ENCODE measurements at places on chromosomes 7 and 10.
A peak's percentile ranks its signal among the peaks of the same experiment; 100 is the strongest.

DNA sequence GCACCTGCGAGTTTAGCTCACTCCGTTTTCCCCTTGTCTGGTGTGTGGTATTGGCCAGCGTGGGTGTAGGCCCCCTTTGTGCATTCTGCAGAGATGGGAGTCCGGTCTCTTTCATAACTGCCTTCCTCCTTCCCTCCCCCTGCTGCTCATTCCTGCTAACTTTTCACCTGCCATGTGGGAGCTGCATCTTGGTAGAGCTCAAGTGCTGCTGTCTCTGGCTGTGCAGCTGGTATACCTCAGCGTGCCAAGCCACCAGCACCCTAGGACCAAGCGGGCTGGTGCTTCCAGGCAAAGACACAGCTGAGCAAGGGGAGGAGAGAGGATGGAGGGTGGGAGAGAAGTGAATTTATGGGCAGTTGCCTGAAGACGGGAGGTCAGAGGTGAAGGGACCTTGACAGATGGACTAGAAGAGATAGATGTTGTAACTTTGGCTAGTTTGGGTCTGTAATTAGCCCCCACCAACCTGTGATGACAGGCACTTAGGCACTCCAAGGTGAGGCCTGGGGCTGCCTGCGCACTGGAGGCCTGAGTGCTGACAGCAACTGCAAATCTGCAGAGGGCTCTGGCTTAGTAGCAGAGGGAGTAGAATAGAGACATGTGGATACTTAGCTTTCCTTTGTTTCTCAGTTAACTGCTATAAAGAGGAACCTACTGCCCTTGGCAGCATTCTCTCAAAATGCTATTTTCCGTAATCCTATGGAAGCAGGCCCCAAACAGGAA lies 148.8 kb upstream of the AGK start:
- no peak for DNase-seq

DNA sequence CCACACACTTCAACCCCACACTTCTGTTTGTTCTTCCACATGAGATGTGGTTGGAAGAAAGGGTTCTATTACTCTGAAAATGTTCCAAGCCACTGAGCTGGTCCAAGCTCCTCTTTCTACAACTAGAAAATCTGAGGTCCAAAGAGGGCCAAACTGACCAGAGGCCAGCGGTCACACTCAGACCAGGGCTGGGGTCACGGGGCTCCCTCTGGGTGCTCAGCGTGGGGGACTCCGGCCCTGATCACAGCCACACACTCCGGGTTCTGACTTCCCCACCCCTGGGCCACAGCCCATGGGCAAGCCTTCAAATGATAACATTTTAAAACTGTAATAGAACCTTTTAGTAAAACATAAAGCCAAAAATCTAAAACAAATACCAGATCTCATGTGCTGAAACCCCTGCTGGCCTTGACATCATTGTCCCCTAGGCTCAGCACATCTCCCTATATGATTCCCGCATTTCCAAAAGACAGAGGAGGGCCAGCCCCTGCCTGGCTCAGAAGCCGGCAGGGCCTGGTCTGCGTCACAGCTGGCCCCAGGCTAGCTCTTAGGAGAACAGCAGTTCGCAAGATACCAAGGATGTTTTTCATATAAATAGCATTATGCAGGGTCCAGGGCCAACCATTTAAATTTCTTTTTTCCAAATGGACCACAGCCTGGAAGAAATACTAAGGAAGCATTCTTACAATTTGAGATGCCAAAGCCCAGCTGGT lies 3.3 kb downstream of the CRYGN start:
- DNase-seq, result no peak

DNA sequence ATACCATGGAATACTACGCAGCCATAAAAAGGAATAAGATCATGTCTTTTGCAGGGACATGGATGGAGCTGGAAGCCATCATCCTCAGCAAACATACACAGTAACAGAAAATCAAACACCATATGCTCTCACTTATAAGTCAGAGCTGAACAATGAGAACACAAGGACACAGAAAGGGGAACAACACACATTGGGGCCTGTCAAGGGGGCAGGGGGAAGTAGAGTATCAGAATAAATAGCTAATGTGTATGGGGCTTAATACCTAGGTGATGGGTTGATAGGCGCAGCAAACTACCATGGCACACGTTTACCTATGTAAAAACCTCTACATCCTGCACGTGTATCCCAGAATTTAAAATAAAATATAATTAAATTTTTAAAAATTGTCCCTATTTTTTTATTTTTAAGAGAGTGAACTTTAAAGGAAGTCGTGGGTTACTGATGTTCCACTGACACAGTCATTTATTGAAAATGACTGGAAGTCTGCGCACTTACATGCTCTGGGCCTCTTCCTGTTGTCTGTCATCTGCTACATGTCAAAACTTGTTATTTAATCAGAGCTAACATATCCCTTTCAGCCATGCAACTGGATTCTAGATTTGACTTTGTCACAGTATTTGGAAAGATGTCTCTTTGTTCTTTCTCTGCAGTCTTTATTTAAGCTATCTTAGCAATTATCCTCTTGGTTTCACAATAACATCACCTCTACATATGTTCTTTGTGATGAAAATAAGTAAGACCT lies 73.7 kb upstream of the ABCB5 start:
- DNase-seq, result no peak

- no peak for DNase-seq
Measured at GRCh38 chr7:131524115-131524514, 32.3 kb downstream of the PODXL start.

DNA sequence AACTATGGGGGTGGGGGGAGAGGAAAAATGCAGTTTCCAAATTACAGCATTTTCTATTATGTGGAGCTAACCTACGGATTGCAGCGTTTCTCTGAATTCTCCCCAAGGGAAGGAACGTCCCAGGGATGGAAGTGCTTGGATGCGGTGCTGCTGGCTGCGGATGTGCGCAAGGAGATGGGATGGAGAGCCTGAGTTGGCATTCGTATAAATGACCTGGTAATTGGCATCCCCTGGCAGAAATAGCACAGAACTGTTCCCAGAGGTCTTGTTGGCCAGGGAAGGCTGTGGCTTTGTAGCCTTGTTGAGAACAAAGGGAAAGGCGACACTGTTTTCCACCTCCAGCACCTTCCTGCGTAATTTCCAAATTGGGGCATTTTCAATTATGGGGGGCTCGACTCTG lies 2.7 kb downstream of the ORAI2 start:
- no peak for DNase-seq

GRCh38 chr7:66837007-66837406 lies 84.0 kb upstream of the TMEM248 start:
- DNase-seq, result no peak

DNA sequence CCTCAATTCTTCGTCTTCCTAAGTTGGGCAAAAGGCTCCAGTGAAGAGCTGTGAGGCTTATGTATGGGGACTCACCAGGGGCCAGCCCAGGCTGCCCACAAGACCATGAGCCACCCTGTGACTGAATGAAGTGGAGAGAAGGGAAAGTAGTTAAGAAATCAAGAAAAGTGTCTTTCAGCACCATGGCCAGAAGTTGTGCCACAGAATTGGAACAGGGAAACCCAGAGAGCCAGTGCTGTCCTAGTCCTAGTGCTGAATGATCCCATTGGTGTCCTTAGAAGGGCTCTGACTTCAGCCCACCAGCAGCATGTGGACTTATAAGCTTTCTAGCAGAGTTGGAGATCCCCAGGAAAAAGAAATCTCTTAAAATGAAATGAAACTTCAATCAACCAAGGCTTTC lies 37.0 kb upstream of the CCSER2 start:
- DNase-seq, result peak; percentile 38

GRCh38 chr7:139876622-139877283 lies 47.7 kb downstream of the TBXAS1 start:
- no peak for DNase-seq

- DNase-seq, result peak; percentile 40
Measured at GRCh38 chr10:104300002-104300735, 31.2 kb downstream of the GSTO2 start.

GRCh38 chr7:3200504-3200903 lies 100.5 kb upstream of the SDK1 start:
- no peak for DNase-seq

- no peak for DNase-seq
Measured at GRCh38 chr7:149454006-149454405, 6.9 kb downstream of the ZNF777 start.

DNA sequence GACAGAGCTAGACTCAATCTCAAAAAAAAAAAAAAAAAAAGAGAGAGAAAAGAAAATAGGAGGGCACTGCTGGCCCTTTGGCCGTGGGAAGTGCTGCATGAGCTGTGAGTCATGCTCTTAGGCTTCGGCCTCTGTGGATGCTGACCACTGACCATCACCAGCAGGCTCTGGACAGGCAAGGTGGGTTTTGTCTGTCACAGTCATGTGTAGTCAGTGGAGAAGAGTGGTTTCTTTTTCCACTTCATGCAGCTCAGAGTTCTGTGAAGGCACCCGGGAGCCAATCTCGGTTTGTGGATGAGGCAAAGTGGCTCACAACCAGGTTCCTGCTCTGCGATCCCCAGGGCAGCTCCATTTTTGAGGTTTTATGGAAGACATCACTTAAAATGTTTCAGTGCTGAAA lies 58.1 kb downstream of the PRTFDC1 start:
- no peak for DNase-seq

DNA sequence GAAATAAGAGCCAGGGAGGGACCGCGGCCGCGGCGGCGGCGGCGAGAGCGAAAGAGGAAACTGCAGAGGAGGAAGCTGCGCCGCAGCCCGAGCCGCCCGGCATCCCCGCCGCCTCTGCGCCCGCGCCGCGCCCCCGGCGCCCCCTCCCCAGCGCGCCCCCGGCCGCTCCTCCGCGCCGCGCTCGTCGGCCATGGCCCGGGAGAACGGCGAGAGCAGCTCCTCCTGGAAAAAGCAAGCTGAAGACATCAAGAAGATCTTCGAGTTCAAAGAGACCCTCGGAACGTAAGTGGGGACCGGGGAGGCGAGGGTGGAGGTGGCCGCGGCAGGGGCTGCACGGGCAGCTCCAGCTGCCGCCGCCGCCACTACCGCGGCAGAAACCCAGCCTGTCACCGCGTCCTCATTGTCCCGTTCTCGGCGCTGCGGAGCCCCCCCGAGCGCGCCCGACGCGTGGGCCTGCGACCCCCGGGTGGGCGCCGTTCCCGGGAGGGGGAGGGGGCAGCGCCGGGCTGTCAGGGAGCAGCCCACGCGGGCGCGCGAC lies 351 bp downstream of the CAMK1D start:
- DNase-seq, result no peak

- no peak for DNase-seq
Measured at GRCh38 chr10:71059054-71059818, 153.1 kb upstream of the UNC5B start.

- no peak for DNase-seq
Measured at GRCh38 chr7:39504963-39505362, 61.2 kb upstream of the YAE1 start.

DNA sequence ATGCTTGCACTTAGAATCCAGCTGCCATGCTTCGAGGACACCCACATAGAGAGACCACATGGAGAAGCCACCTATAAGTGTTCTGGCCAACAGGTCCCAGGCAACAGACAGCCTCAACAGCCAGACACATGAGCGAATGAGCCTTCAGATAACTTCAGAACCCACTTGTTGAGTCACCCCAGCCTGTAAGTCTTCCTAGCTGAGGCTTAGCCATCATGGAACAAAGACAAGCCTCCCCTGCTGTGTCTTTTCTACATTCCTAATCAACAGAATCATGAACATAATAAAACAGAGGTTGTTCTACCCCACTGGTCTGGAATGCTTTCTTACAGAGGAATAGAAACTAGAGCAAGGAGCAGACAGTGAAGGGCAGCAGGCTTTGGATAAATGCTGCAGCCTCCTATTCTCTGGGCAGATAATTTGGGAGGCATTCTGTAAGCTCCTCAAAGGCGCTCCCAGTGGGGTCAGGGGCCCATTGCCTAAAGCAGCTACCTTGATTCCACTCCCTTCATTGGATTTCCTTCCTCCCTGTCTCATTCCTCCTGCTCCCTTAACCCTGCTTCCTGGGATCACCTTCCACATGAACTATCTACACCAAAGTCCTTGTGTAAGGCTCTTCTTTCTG lies 4.6 kb downstream of the TLL2 start:
- DNase-seq, result no peak
